ENCODE measurements at places on chromosomes 3 and 15. TPM values are rescaled to one million over a fixed set of nuclear protein-coding genes. Genes with fewer than 3 reads are reported as not detected.

Gene GLT8D1
- 65.3 TPM for total RNA-seq

Gene SLC25A38
- 16.1 TPM for total RNA-seq

Gene TMEM45A
- 20.8 TPM for total RNA-seq

Gene LYZL4
- not detected for total RNA-seq

Gene FBLN2
- 10.8 TPM for total RNA-seq

Gene FAM227B
- 1.8 TPM for total RNA-seq

Gene CELSR3
- total RNA-seq: 0.18 TPM

Gene SAMD7
- total RNA-seq: not detected

Gene WDR72
- total RNA-seq: not detected

Gene ADIPOQ
- not detected for total RNA-seq

Gene SELENOS
- total RNA-seq: 39.8 TPM

Gene C2CD4B
- not detected for total RNA-seq

Gene CCRL2
- 0.28 TPM for total RNA-seq

Gene CYP1A1
- under 0.01 TPM for total RNA-seq

Gene KLHL6
- total RNA-seq: not detected

Gene CD200R1
- total RNA-seq: under 0.01 TPM

Gene BFSP2
- not detected for total RNA-seq

Gene SLC27A2
- total RNA-seq: not detected

Gene MRAS
- 59.3 TPM for total RNA-seq

Gene PLIN1
- under 0.01 TPM for total RNA-seq

Gene TAGLN3
- 3.2 TPM for total RNA-seq

Gene EXD1
- not detected for total RNA-seq

Gene EPHA3
- 0.18 TPM for total RNA-seq

Gene SCAMP5
- 0.36 TPM for total RNA-seq

Gene NAALADL2
- 19.2 TPM for total RNA-seq

Gene CHRM5
- total RNA-seq: under 0.01 TPM

Gene GPR149
- not detected for total RNA-seq

Gene ADAMTS9
- 1.1 TPM for total RNA-seq

Gene GOLGA6L24
- not detected for total RNA-seq

Gene GOLGA6B
- not detected for total RNA-seq

Gene HAPLN3
- total RNA-seq: 5.9 TPM

Gene ASB14
- not detected for total RNA-seq

Gene WDR93
- total RNA-seq: not detected

Gene CCK
- not detected for total RNA-seq

Gene PXYLP1
- 13.3 TPM for total RNA-seq

Gene CACNA1D
- under 0.01 TPM for total RNA-seq

Gene APOD
- not detected for total RNA-seq

Gene CPA3
- total RNA-seq: not detected

Gene TGM5
- not detected for total RNA-seq

Gene DHFR2
- total RNA-seq: 2.3 TPM

Gene IGDCC3
- under 0.01 TPM for total RNA-seq
